Hepatocyte (in vitro differentiated cells): ENCODE measurements at places on chromosomes 6 and 20.

DNA sequence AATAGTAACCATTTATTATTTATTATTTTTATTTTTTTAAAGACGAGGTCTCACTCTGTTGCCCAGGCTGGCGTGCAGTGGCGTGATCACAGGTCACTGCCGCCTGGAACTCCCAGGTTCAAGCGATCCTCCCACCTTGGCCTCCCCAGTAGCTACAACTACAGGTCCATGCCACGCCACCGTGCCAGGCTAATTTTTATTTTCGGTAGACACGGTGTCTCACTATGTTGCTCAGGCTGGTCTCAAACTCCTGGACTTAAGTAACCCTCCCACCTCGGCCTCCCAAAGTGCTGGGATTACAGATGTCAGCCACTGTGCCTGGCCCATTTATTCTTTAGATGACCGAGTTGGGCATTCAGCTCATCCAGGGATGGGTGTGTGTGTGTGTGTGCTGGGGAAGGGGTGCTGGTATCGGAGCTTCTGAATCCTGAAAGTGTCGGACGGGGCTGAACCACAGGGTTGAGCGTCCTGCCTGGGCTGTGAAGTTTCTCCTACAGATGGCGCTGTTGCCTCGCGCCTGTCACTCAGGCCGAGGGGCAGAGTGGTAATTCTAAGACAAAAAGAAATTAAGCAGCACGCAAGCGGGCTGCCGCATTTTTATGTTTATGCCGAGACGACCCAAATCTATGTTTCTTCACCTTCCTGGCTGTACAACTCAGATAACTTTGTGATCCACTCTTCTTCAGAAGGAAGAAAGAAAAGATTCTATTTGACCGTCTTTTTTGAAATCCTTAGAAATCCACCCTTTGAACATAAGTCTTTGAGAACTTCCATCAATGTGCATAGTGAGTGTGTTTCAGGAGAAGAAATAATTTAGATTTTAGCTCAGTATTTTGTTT lies 252.8 kb downstream of the CDH26 start:
- peak; percentile 73 for DNase-seq

DNA sequence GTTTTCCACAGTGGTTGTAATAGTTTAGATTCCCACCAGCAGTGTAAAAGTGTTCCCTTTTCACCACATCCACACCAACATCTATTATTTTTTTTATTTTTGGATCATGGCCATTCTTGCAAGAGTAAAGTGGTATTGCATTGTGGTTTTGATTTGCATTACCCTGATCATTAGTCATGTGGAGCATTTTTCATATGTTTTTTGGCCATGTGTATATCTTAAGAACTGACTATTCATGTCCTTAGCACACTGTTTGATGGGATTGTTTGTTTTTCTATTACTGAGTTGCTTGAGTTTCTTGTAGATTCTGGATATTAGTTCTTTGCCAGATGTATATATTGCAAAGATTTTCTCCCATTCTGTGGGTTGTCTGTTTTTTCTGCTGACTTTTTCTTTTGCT lies 820.1 kb downstream of the TENT5A start:
- DNase-seq: no peak

- no peak for DNase-seq
Measured at GRCh38 chr6:143098054-143098671, 37.5 kb downstream of the AIG1 start.

GRCh38 chr6:14077193-14077867 lies 40.2 kb upstream of the CD83 start:
- DNase-seq: no peak

- DNase-seq: no peak
Measured at GRCh38 chr6:134429861-134430380, 112.0 kb upstream of the SGK1 start.

DNA sequence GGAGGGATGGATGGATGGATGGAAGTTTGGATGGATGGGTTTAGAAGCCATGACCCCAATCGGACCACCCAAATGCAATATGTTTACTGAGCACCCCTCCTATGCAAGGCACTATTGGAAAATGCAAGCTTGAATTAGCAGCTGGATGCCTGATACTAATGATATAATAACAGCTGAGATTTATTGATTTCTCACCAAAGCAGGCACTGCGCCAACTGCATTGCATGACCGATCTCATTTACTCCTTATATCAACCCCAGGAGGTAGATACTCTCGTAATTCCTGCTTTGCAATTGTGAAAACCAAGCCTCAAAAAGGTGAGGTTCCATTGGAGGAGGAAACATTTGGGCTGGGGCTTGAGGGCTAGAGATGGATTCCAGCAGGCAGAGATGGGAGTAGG lies 89.7 kb downstream of the KCNB1 start:
- no peak for DNase-seq

DNA sequence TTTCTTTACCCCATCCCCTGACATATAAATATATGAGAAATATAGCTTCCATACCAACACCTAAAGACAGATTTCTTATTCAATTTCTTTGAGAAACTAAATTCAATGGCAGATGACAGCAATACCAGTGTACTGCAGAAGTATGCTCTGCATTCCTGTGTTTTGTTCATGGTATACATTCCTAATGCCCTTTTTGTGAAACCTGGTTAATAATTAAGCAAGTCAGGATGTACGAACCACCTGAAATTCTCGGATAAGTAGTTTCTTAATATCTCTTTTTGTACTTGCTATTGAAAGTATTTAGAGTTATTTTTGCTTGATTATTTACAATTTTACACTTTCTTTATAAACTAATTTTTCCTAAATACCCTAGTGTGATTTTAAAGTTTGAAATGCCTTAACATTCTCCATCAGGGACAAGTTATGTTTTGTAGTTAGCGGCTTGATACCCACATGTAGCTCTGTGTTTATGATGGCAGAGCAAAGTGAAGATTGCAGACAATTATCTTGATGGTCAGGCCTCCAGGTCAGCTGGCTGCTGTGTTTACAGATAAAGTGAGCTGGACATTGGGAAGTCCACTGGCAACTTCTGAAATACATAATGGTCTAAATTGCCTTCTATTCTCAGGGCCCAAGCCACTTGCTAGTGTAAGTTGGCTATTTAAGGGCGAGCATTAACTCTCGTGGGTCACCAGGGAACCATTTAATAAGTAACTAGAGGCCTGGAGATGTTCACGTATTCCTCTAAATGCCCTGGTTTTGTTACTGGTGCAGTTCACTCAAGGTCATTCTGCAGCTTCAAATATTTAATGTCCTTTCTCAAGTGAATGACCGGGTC lies 58.2 kb downstream of the PLCB1 start:
- DNase-seq: no peak
